Activated T-helper 2 cell treated with anti-CD3 and anti-CD28 coated beads, Interferon-gamma antibody, Interleukin-2, Interleukin-4, amounts not matched to agents 10 μg/mL and 5 μg/mL and 100 μg/mL, durations not matched to agents 14 hours and 24 hours and 36 hours (primary cell): ENCODE measurements at places on chromosomes 11 and 22.

DNA sequence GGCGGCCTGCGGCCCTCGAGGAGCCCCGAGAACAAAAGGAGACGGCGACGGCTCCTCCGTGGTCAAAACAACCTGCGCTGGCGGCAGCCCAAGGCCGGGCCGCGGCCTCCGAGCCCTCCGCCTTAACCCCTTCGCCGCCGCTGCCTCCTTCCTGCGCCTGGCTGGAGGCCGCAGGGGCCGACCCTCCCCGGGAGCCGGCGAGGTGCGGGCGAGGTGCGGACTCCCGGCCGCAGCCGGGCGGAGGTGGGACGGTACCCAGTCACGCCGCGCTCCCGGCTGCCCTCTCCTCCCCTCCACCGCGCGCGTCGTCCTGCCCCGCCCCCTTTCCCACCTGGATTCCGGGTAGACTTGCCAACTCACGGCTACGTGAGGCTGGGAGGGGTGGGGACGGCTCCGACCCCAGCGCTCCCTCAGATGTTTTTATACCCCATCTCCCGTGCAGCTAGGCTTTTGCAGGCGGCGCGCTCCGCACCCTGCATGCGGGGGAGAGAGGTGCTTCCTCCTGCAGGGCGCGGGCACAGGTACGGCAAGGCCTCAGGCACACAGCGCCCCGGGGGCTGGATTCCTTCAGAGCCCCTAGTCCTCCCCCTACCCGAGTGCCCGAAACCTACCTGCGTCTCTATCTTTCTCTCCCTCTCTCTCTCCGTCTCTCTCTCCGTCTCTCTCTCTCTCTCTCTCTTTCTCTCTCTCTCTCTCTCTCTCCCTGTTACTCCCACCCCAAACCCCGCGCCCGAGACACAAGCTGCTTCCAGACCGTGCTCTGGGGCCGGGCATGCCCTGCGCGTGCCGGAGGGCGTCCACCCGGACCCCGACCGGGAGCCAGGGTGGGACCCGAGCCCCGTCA is 2.0 kb downstream of the PDGFB start:
- no peak for DNase-seq

DNA sequence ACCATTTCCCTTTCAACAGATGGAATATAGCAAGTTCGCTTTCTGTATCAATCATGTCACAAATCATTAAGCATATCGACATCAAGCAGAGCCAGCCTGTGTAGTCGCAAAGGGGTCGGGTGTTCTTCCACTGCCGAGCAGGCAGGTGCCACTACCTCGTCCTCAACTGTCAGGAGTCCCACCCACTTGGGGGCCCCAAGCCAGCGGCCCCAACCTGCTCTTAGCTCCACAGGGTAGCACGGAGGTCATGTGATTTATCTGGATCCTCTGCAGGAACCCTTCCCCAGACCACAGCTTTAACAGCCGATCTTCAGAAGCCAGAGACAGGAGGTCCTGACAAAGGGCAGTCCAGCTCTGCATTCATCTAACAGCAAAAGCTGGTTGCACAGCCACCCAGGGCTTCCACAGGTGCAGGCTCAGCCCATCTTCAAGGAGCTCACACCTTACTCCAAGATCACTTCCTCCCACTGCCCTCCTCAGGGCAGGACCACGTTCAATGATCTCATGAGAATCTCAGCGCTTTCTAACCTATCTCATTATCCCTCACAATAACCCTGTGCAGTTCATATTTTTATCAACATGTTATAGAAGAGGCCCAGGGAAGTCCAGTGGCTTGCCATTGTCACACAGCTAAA is 110.2 kb downstream of the TRIM29 start:
- DNase-seq: no peak

GRCh38 chr11:19055905-19056304 is 4.6 kb downstream of the MRGPRX2 start:
- DNase-seq: no peak

DNA sequence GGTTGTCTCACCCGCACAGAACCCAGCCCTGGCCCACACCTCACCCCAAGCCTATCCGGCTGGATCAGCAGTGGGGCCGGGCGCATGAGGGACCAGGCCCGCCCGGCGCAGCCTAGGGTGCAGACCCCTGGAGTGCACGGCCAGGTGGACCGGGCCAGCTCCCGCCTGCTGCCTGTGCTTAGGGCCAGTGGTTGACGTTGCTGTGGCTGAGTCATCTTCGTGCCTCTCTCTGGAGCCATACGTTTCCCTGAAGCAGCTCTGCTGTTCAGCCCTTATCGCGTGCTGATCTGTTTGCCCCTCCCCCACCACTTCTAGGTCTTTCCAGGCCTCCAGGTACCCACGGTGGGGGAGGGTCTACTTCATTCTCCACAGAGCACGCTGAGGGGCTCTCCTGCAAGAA is 39.5 kb downstream of the CDKN1C start:
- DNase-seq: no peak

DNA sequence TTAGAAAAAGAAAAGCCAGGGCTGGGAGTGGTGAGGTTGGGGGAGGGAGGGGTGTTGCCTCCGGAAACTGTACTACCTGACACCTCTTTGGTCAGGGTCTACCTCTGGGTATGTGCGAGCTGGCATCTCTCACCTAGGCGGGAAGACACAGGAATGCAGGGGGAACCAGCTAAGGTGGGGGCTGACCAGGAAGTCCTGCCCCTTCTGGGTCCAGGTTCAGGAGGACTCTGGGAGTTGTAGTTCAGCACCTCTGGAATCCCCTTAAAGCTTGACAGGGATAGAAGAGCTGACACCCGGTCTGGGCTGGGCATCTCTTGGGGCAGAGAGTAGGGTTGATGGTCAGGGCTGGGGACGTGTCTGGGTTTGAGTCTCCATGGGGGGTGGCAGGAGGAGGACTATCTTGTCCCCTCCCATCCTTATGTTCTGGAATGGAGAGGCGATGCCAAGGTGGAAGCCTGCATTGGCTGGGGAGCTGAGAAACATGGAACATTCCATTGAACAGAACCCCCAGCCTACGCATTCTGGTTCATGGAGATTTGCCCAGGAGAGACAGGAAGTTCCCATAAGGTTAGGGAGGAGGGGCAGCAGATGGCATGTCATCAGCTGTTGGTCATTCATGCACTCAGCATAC is 2.1 kb upstream of the KIAA1671 start:
- no peak for DNase-seq

GRCh38 chr11:103842795-103843194 is 193.6 kb upstream of the DDI1 start:
- no peak for DNase-seq

GRCh38 chr11:83409476-83409875 is 123.3 kb upstream of the CCDC90B start:
- DNase-seq: no peak

- DNase-seq: no peak
These were observed 64.5 kb downstream of the TP53I11 start for GRCh38 chr11:44885919-44886789.

GRCh38 chr11:2553886-2554285 is 109.1 kb downstream of the KCNQ1 start:
- no peak for DNase-seq

DNA sequence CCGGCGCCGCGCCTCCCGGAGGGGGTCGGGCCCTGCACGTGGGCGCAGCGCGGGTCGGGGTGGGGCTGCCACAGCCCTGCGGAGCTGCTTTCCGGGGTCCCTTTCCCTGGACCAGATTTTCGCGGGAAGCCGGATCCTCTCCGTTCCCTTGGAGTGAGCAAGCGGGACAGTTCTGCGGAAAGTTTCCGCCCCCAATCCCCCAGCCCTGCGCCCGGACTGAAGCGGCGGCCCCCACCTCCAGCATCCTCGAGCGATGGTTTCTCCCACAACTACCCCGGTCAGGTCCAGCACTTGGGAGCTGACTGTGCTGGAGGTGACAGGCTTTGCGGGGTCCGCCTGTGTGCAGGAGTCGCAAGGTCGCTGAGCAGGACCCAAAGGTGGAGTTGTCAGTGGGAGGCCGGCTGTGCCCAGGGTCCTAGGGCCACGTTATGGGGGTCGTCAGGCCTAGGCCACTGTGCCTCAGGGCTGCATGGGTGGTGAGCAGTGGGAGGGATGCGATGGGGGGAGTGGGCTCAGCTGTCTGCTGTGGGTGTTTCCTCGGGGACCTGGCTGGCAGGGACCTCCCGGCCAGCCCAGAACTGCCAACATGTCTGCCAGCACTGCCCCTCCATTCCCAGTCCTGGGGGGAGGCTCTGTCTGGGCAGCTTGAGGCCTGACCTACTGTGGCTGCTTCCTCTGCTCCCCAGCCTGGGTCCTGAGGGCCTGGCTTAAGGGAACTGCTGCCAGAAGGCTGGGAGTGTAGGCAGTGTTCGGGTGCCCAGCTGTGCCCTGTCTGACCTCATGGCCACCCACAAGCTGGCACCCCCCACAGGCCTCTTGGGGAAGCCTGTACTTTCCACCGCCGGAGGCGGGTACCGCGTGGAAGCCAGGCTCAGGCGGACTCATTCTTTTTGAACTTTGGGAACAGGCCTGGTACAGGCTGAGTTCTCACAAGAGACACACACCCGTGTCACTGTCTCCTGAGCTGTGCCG is 726 bp downstream of the ST3GAL4 start:
- DNase-seq: no peak

GRCh38 chr11:134765565-134765964 is 353.5 kb upstream of the B3GAT1 start:
- DNase-seq: no peak

- no peak for DNase-seq
These were observed 22.9 kb upstream of the CTR9 start for GRCh38 chr11:10728154-10728553.

- DNase-seq: no peak
These were observed 421.8 kb downstream of the NTM start for GRCh38 chr11:131792243-131792642.

DNA sequence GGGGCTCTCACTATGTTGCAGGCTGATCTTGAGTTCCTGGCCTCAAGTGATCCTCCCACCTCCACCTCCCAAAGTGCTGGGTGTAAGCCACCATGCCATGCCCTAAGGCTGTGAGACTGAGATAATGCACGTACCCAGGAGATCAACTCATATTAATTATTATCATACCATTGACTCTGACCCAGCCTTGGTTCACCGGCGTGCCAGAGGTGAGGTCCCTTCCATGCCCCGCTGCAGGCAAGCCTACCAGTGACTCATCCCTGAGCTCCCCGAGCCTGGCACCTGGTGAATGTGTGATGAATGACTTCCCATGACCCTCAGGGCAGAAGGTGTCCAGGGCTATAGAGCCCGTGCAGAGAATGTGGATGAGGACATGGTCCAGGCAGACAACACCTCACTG is 12.1 kb downstream of the GAL3ST1 start:
- DNase-seq: no peak

DNA sequence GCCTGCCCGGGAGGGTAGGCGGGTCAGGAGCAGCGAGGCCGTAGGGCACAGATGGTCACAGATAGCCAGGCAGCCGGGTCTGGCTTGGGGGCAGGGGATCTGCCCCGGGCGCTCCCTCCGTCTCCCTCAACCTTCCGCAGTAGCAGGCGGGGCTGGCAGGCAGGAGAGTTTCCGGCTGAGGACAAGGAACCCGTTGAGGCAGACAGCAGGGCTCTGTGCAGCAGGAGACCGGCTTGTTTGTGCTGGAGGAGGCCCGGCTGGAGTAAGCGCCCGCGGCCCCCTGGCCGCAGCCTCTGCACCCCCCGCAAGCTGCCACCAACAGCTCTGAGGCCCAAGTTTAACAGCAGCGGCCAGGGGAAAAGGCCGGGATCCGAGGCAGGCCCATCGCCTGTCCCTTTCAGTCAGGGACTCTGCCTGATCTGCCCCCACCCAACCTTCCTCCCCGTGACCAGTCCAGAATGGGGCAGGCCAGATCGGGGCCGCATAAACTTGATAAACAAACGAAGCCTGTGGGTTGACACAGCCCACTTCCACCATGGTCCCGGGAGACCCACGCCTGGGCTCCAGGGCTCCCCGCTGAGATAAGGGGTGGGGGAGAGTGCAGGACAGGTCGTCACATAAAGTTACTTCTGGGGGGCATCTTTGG is 13.6 kb downstream of the SCARF2 start:
- DNase-seq: no peak

DNA sequence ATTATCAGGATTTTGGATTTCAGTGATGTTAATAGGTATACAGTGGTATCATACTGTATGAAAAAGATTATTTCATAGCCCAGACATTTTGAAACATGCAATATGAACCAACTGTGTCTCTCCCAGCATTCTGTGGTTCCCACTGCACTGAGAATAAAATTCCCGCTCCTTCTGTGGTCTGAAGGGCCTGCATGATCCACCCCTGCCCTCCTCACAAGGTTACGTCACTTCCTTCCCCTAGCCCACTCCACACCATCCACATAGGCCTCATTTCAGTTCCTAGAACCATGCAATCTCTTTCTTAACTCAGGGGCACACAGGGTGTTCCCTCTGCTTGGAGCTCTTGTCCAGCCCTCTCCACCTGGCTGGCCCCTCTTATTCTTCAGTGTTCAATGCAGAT is 103.1 kb downstream of the TSPAN18 start:
- no peak for DNase-seq

GRCh38 chr11:93532806-93533205 is 10.4 kb downstream of the SMCO4 start:
- no peak for DNase-seq

GRCh38 chr11:7645206-7645605 is 28.1 kb downstream of the CYB5R2 start:
- DNase-seq: no peak

GRCh38 chr11:32297611-32298011 is 137.7 kb downstream of the WT1 start:
- DNase-seq: no peak

DNA sequence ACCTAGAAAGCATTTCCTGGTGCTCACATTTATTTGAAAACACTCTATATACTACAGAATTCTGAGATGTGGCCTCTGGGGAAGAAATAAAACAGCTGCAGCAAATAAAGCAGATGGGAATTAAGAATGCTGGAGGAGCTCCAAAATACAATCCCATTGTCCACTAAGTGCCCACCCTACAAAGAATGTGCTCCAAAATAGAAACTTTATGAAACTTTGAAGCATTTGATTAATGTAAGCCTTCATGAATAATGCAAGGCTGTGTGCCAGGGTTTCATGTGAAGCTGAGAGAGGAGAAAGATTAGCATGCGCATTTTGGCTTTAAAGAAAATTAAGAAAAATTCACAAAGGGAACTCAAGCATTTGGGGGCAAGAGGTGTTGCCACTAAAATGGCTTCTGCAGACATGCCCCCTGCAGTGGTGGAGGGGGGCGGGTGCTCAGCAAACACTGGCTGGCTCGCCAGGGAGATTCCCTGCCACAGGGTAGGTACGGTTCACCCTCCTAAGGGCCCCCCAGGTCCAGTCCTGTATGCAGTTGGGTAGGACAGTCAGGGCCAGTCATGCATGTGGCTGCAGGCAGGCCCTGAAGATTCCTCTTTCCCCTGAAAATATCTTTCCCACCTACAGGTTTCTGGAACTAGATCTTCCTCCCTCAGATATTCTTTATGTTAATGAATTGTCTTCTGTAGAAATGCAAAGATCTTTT is 46.6 kb upstream of the RCN1 start:
- DNase-seq: no peak

- no peak for DNase-seq
These were observed 6.2 kb downstream of the CHST1 start for GRCh38 chr11:45659031-45659817.

GRCh38 chr22:28900379-28900925 is 17.1 kb downstream of the ZNRF3 start:
- no peak for DNase-seq
